ENCODE measurements at places on chromosomes 16 and 17. TPM values are rescaled to one million over a fixed set of nuclear protein-coding genes. Genes with fewer than 3 reads are reported as not detected.

- DNase-seq, result peak; percentile 61
Observed at GRCh38 chr17:50952013-50952412, 85.9 kb upstream of the TOB1 start.

GRCh38 chr16:28241924-28242323 is 30.2 kb upstream of the XPO6 start:
- no peak for DNase-seq

- no peak for DNase-seq
Observed at GRCh38 chr17:38693700-38694329, 11.3 kb upstream of the MLLT6 start.

DNA sequence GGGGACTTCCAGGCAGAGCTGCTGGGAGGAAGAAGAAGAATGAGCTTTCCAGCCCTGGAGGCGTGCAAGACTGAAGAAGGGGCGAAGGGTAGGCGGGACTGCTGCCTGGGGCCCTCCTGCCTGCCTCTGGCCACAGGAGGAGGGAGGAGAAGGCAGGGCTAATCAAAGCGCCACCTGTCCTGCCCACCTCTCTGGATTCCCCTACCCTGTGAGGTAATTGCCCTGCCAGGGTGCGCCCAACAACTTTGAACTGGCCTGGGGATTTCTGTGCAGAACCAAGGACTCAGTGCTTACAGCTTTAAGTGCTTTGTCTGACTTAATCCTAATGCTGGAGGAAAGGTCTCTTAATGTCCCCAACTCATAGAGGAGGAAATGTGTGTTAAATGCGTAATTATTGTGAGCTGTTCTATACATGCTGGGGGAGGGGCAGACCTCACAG is at the start of gene NOXO1:
NOXO1 (minus strand) TSS at position 72 of the 439 bp plus-strand sequence. CDS start 290 bp downstream, outside the sequence.
- DNase-seq, result no peak

The PHAF1 gene
- 13.8 TPM for total RNA-seq

DNA sequence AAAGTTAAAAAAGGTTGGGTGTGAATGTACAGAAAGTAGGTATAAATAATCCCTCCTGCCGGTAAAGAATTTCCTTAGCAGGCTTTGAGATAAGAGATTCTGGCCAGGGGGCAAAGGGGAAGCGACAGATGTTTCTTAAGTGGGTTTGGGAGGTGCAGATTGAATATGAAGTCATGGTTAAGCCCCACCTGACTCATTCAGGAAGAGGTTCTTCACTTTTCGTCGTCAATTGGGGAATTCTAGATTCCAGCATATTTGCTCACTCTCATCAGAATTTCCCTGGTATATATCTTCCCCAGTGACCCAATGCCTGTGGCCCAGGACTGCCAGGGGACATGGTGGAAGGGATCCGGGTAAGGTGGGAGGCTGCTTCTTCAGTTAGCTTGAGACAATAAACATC is 127.8 kb downstream of the CPPED1 start:
- DNase-seq, result no peak

Measured in H4 (cell line).